ENCODE measurements at places on chromosomes 12 and 14. TPM values are rescaled to one million over a fixed set of nuclear protein-coding genes. Genes with fewer than 3 reads are reported as not detected.

The TRIM9 gene
- total RNA-seq: 199 TPM

The NID2 gene
- 2.3 TPM for total RNA-seq

The FAM181A gene
- total RNA-seq: 6.5 TPM

The CCDC175 gene
- total RNA-seq: 7.3 TPM

The ZBTB39 gene
- total RNA-seq: 7.4 TPM

The KRT79 gene
- not detected for total RNA-seq

The TAS2R46 gene
- 4.2 TPM for total RNA-seq

The LMNTD1 gene
- 2.4 TPM for total RNA-seq

The CHFR gene
- total RNA-seq: 62.6 TPM

The BIN2 gene
- 2.6 TPM for total RNA-seq

The CIROP gene
- 0.51 TPM for total RNA-seq

The KRT3 gene
- total RNA-seq: not detected

The KLRF1 gene
- total RNA-seq: not detected

The ERP27 gene
- not detected for total RNA-seq

The SLC25A21 gene
- not detected for total RNA-seq

The KRT71 gene
- not detected for total RNA-seq

The EPYC gene
- total RNA-seq: not detected

The NYNRIN gene
- total RNA-seq: 9.2 TPM

The COX8C gene
- not detected for total RNA-seq

The IL22 gene
- not detected for total RNA-seq

The A2M gene
- total RNA-seq: 103 TPM

The OASL gene
- total RNA-seq: not detected

The GPR137C gene
- 28.4 TPM for total RNA-seq

The ERBB3 gene
- 117 TPM for total RNA-seq

The MYBPC1 gene
- 27.1 TPM for total RNA-seq

The AHNAK2 gene
- 40.1 TPM for total RNA-seq

The SLC4A8 gene
- 123 TPM for total RNA-seq

The FAM234B gene
- 83.1 TPM for total RNA-seq
